ENCODE measurements at places on chromosomes 12 and 14.

GRCh38 chr14:102927346-102927877 is 4.9 kb downstream of the AMN start:
- no peak for DNase-seq

- DNase-seq: peak; percentile 40
Measured at GRCh38 chr12:124921200-124922031, 7.0 kb upstream of the UBC start.

GRCh38 chr12:121048442-121048841 is 9.4 kb upstream of the OASL start:
- no peak for DNase-seq

DNA sequence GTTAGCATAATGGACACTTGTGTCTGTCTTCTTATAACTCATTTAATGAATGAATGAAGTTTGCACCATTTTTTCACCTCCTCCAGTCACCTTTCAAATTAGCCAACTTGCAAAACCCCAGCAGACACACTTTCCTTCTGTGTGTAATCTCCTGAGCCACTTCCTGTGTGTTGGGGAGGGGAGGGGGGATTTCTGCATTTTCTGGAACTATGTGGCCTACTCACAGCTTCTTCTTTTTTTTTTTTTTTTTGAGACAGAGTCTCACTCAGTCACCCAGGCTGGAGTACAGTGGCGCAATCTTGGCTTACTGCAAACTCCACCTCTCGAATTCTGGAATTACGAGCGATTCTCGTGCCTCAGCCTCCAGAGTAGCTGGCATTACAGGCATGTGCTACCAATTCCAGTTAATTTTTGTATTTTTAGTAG is 4.1 kb upstream of the SERPINA1 start:
- no peak for DNase-seq

DNA sequence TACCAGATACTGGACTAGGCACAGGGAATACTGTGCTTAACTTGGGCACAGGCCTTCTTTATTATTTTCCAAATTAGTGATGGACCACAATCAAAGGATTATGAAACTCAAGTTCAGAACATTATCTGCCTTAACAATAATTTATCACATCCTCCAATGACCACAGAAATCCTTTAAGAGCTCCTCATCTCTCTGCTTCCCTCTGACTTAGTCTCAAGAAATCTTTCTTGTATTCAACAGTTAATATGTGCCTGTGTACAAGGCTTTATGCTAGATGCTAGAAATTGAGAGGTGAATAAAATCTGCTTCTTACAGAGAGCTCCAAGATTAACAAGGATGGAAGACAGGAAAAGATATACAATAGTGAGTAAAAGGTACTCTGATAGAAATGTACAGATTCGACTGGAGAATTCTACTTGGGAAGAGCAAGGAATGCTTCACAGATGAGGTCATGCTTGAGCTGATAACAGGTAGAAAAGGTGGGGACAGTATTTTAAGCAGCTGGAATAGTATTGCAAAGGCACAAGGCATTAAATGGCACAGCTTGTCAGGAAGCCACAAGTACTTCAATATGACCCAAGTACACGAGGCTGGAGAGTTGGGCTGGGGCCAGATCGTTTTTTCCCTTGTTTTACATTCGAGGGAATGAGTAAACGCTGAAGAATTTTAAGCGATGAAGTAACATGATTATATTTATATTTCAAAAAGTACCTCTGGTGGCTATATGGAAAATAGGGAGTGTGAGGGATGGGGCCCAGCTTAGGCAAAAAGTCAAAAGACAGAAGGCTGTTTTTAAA is 55.1 kb upstream of the ARID2 start:
- no peak for DNase-seq

DNA sequence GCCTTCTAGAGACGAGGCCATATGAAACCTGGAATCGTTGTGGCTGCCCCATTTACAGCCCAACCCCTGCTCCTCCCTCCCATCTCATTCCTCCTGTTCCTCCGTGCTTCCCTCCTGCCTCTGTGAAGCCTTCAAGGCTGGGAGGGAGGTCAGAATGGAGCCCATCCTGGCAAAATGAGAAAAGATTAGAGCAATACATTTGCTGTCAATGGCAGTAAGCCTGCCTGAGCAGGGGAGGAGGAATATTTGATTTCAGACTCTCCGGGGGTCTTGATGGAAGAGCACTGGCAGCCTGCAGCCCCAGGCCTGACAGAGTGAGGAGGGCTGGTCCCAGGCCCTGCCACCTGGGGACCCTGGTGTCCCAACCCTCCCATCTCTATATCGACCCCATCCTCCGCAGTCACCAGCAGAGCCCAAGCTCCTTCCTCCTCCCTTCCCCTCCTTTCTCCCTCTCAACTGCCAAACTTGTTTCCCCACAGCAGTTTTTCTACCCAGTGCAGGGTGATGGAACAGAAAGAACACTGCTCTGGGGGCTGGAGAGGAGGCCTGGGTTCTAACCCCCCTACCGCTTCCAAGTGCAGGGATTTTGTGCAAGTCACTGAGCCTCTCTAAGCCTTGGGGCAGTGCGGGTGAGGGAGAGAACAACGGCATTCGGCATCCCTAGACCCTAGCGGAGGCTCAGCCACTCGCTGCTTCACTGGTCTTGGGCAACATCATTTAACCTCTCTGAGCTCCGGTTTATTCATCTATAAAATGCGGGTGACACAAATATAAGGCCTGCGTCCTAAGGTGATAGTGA is 16.0 kb upstream of the RACGAP1 start:
- DNase-seq: no peak

GRCh38 chr14:59306775-59307174 is 118.3 kb downstream of the DAAM1 start:
- no peak for DNase-seq

GRCh38 chr14:36585100-36585499 is 2.7 kb upstream of the NKX2-8 start:
- DNase-seq: no peak

GRCh38 chr12:7151532-7151931 is 21.4 kb downstream of the CLSTN3 start:
- no peak for DNase-seq

- no peak for DNase-seq
Measured at GRCh38 chr14:55607386-55607785, 27.4 kb downstream of the KTN1 start.

GRCh38 chr14:101071493-101071906 is 168.0 kb upstream of the RTL1 start:
- no peak for DNase-seq

DNA sequence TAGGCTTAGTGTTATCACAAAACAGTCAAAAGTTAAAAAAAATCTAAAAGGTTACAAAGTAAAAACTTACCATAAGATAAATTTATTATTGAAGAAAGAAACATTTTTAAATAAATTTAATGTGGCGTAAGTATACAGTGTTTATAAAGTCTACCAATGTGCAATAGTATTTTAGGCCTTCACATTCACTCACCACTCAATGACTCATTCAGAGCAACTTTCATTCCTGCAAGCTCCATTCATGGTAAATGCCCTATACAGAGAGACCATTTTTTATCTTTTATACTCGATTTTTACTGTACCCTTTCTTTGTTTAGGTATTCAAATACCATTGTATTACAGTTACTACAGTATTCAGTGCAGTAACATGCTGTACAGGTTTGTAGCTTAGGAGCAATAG is 124.5 kb downstream of the ANO4 start:
- DNase-seq: no peak

GRCh38 chr12:66063916-66064315 is 66.6 kb downstream of the LLPH start:
- DNase-seq: no peak

GRCh38 chr12:65695113-65695865 is 129.0 kb upstream of the HMGA2 start:
- DNase-seq: no peak

- DNase-seq: no peak
Measured at GRCh38 chr12:69068448-69068847, 135.5 kb upstream of the CPM start.

GRCh38 chr12:63995512-63995911 is 151.0 kb downstream of the SRGAP1 start:
- no peak for DNase-seq

DNA sequence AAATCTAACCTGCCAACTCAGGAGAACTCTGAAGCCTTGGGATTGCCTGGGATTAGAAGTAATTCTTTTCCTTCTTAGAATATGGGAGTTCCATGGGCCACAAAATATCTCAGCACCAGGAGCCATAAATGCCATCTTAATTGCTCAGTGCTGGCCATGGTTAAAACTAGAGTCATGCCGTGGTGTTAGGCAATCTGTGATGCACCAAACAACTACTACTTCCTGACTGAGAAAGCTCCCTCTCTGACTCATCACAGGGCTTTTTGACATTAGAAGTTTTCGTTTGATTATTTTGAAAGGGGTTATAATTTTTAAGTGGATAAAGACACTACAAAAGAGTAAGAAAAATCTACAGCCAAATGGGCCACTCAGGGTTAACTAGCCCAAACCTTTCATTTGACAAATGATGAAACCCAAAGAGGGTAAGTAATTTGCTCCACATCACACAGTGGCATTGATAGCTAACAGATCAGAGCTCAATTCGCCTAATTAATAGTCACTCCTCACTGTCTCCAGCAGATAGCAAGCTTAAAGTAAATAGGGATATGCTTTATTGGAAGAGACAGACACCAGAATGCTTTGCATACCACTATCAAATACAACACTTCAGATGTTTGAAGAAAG is 377.3 kb downstream of the EMP1 start:
- DNase-seq: no peak

DNA sequence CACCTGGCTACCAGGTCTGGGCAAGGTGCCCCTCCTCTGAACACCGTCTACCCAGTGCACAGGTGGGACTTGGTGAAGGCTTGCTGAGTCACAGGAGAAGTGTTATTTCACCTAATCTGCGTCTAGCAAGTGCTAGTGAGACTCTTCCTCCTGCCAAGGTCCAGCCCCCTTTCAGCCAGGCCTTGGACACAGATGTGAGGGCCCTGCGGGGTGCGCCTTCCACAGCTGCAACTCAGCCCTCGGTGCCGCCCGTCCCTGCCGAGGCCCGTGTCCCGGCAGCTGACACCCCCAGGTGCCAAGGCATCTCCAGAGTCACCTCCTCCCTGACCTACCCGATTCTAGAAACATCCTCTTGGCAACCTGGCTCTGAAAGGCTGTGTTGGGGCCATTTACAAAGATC is 55.1 kb downstream of the PRIMA1 start:
- no peak for DNase-seq

- DNase-seq: no peak
Measured at GRCh38 chr14:79118291-79118690, 948.1 kb downstream of the NRXN3 start.

DNA sequence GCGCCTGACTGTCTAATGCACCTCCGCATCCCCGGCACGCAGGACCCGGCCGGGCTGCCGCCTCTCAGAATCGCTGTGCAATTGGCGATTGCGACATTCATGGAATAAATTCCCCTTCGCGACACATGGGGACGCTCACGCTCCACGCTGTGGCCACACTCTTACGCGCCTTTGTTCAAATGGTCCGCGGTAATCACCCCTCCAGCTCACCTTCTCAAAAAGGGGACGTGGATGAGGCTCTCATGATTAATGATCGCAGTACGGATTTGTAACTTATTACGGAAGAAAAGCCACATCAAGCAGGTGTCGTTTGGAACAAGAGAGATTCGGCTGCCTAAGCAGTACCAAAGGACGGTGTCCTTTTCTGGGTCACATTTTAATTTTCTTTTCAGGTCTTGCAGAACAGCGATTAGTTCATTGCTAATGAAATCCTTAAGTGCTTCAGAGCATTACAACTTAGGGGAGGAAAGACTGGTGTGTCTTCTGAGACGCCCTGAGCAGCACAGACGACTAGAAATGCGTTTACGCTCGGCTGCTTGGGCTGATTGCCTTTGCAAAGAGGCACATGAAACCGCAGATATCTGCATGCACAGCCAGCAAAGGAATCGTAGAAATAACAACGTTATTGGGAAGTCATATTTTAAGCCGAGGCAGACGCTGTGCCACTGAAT is 37.3 kb upstream of the ADGRD1 start:
- DNase-seq: no peak

GRCh38 chr12:7411343-7411742 is 32.6 kb downstream of the CD163L1 start:
- DNase-seq: no peak

DNA sequence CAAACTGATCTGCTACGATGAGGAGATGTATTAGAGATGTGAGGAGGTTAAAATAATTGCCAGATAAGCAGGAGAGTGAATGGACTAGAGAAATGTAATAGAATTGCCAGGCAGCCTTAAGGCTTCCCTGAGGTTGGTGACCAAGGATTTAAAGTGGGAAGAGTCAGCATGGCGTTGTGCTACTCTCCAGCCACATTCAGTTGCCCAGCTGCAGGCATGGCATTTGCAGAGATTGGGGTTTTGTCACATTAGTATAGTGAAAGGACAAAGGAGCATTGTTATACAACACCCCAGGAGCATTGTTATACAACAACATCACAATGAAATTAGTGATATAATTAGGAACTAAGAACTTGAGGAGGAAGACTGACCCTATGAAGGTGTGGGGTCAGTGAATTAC is 31.7 kb downstream of the MARK3 start:
- no peak for DNase-seq

DNA sequence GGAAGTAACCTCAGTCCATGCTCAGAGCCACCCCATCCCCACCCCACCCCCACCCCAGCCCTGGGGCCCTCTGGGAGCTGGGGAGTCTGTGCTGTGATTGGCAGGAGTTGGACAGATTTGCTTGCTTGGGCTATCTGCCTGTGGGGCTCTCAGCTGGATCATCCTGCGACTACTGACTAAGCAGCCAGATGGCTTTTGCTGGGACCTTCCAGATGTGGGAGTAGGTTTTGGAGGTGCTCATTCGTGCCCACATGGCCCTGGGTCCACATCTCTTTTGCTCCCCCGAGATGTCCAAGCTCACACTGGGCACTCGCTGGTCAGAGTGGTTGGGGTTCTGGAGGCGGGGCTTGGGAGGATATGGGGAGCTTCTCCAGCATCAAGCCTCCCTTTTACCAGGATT is 138.9 kb downstream of the TSPAN9 start:
- no peak for DNase-seq

DNA sequence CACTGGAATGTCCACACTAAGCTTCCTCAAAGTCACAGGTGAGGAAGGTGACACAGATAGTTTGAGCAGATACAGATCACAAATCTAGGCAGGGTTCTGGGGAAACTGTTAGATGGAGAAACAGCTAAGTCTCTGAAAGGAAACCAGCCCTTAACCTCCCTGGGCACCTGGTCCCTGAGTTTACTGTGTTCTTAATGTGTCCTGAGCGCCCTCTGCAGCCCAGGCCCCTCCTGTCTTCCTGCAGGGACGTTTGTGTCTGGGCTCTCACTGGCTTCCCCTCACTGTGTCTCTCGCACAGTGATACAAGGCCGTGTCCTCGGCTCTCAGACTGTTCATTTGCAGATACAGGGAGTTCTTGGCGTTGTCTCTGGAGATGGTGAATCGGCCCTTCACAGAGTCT is 684.3 kb downstream of the TMEM121 start:
- no peak for DNase-seq

GRCh38 chr12:52398176-52398575 is 8.0 kb downstream of the KRT82 start:
- DNase-seq: no peak

DNA sequence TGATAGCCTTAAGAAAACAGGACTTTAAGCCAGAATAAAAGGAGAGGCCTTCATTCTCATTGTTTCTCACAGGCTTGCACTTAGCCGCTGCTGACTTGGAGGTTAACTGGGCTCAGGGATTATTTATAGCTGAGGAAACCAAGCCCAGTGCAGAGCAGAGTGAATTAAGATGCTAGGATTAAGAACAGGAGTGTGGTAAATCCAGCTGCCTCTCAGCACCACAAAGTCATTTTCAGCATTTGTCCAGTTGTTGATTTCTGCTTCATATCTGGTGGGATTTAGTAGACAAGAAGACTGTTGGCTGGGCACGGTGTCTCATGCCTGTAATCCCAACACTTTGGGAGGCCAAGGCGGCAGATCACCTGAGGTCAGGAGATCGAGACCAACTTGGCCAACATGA is 14.3 kb upstream of the KRT73 start:
- DNase-seq: no peak

Measured in stimulated activated CD8-positive, alpha-beta memory T cell treated with anti-CD3 and anti-CD28 coated beads, Interleukin-12 subunit alpha, Interleukin-12 subunit beta, amount 100 ng/mL, for 1 hour (primary cell).